Posterior vena cava (tissue), 2 donors: ENCODE measurements at places on chromosomes 3 and 15. TPM values are rescaled to one million over a fixed set of nuclear protein-coding genes. Genes with fewer than 3 reads are reported as not detected.

- no peak for DNase-seq
Measured at GRCh38 chr3:24288496-24289236, 206.0 kb downstream of the THRB start.

DNA sequence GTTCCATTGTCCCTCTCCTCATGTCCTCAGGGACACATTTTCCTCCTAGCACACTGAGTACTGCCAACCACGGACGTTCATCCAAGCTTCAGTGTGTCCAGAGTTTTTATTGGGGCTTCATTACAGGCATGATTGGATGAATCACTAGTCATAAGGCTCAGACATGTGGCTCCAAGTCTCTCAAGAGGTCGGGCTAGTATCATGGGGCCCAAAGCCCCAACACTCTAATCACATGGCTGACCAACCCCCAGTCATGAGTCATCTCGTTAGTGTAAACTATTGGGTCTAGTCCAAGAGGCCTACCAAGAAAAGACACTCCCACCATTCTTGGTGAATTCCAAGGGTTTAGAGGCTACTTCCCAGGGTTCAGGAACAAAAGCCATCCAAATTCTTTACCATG lies 4.4 kb downstream of the TERC start:
- DNase-seq = no peak

DNA sequence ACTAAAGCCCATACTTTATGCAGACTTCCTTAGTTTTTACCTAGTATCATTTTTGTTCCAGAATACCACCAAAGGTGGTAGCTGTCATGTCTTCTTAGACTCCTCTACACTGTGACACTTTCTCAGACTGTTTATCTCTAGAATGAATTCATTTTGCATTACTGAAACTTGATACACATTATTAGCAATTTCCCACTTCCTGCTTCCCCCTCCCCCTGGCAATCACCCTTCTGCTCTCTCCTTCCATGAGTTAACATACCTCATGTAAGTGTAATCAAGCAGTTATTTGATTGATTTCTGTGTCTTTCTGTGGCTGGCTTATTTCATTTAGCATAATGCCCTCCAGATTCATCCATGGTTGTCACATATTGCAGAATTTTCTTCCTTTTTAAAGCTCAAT lies 204.9 kb downstream of the STAG1 start:
- no peak for DNase-seq

DNA sequence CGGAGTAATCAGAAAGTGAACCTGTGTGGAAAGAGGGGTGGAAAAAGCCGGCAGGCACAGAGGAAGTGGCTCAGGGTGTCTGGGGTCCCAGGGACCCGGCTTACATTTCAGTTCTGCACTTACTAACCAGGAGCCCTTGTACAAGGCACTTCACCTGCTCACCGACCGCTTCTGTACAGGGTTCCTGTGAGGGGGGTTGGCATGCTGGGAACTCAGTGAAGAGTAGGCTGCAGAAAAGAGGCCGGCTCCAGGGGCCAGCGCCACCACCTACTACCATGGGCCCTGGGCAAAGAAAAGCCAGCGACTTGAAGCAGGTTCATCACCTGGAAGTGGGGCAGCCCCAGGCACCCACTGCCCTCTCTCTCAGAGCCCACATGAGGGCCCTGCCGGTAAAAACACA lies 6.2 kb downstream of the STIMATE start:
- no peak for DNase-seq

WDR73 gene
- total RNA-seq = 18.0 TPM
